ENCODE measurements at places on chromosomes 6 and 20.
A peak's percentile ranks its signal among the peaks of the same experiment; 100 is the strongest.

DNA sequence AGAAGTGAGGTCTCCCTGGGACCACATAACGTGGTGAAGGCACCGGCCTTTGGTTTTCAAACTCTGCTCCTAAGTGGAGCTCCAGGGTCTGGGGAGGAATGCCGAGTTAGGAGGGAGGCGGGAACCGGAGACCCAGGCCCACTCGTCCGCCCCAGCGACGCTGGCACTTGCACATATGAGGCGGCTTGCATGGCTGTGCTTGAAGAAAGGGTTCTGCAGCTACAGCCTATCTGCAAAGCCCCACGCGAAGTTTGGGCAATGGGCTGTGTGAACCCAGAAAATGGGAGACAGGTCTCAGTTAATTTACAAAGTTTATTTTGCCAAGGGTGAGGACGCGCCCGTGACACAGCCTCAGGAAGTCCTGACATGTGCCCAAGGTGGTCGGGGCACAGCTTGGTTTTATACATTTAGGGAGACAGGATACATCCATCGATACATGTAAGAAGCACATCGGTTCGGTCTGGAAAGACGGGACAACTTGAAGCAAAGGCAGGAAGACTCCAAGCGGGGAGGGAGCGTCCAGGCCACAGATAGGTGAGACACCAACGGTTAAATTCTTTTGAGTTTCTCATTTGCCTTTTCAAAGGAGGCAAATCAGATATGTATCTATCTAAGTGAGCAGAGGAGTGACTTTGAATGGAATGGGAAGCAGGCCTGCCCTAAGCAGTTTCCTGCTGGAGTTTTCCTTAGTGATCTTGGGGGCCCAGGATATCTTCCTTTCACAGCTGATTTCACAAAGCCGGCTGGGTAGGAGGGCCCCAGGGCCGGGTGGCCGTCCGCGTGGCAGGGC is 782 bp upstream of the PCMTD2 start:
- DNase-seq, result peak; percentile 8

DNA sequence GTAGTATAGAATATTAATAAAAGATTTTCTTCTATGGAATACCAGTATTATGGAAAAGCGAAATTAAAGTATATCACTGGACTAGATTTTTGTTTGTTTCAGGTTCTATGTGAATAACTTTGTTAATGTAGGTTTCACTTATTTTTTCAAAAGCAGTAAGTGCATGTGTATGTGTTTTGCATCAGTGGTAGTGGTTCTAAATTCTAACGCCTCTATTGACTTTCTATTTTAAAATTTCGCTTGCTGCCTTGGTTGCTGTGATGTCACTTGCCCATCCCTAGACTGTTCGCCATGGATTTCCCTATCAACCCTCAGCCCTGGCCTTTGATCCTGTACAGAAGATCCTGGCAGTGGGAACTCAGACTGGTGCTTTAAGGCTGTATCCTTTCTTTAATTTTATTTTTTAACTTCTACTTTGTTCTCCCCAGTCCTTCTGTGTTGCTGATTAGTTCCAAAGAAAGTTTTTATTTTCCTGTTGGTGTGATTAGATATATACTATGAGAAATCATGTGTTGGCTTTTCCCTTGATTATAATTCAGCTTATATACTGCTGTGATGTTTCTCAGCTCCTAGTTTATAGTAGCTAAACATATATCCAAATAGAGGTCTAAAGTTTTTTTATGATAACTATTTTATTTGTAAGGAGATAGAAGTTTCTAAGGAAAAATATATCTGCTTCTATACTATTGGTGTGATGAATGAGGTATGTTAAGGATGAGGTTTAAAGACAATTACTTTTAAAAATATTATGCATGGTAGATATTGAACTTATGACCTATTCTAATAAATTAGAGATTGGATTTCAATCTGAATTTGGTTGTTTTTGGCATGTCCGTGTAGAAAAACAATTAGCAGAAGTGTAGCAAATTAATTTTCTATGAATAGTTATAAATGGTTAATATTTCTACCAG is 1.7 kb downstream of the STXBP5 start:
- DNase-seq, result peak; percentile 2

- DNase-seq, result no peak
These were observed 99.8 kb upstream of the B3GAT2 start for GRCh38 chr6:71056656-71057055.

GRCh38 chr6:157106487-157106886 is 216.8 kb downstream of the TMEM242 start:
- DNase-seq, result no peak

GRCh38 chr20:19777315-19777714 is 19.3 kb downstream of the RIN2 start:
- DNase-seq, result no peak

DNA sequence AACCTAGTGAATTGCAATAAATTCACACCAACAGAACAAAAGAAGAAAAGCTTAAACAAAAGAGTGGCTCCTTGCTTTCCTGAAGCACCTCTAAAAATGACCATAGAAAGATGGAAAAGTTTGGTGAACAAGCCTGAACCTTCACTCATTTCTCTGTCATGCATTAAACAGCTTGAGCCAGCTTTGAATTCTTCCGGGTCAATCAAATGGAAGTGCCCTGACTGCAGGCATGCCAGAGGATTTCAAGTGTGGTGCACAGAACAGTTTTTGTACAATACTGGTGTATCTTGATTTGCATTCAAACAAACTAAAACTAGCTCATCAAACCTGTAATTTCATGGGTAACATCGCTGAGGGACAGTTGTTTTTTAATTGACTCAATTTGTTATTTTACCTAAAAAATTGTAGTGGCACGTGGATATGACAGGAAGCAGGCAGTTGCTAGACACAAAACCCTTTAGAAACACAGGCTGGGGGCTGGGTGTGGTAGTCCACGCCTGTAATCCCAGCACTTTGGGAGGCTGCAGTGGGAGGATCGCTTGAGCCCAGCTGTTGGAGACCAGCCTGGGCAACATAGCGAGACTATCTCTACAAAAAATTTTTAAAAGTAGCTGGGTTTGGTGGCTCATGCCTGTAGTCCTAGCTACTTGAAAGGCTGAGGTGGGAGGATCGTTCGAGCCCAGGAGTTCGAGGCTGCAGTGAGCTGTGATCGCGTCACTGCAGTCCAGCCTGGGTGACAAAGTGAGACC is 9.1 kb downstream of the CASS4 start:
- no peak for DNase-seq
